Left ventricle myocardium superior (tissue), 1 donor: ENCODE measurements at places on chromosomes 5 and 9. TPM values are rescaled to one million over a fixed set of nuclear protein-coding genes. Genes with fewer than 3 reads are reported as not detected.

Gene MARCHF3
- total RNA-seq = 25.0 TPM

- no peak for DNase-seq
These were observed 21.8 kb downstream of the STK10 start for GRCh38 chr5:172166030-172166826.

- DNase-seq = no peak
These were observed 11.3 kb downstream of the SMARCA2 start for GRCh38 chr9:2026220-2026997.

DNA sequence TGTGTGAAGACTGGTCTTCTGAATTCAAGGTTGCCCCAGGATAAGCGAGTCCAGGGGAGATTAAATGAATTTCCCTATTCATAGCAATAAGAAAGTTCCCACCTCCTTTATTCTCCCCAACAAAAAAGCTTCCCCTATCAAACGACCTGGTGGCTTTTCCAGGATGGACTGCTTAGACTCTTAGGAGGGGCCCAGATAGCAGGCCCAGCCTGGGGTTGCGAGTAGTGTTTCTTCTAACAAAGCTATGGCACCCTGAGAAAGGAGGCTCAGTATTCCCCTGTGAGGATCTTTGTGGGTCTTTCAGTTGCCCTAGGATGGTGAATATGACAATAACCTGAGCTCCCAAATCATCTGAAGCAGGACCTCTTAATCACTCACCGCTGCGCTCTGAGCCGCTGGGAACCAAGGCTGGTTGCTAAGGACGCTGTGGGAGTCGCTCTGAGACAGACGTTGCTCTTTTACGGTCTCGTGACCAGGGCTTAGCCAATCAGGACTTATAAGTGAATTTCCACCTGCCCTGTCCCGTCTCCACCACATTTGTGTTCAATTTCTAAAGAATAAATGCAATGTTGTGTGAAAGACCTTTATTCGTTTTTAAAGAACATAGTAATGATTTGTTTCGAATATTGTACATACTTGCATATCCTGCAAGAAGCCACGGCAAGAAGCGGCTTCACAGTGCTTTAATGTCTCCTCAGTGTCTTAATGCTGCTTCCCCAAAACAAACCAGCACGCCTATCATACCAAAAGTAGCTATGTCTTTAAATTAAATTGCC, at the start of gene TMEM232:
TMEM232 (minus strand) TSS at position 423 of the 776 bp plus-strand sequence. CDS start 59,319 bp downstream, outside the sequence.
- peak; percentile 69 for DNase-seq

GRCh38 chr5:73962801-73963425, 336.9 kb downstream of the ARHGEF28 start:
- no peak for DNase-seq

- DNase-seq = no peak
These were observed 110.8 kb downstream of the LHX2 start for GRCh38 chr9:124122321-124122720.

- DNase-seq = peak; percentile 74
These were observed 482 bp downstream of the CD14 start for GRCh38 chr5:140632366-140633020.

DNA sequence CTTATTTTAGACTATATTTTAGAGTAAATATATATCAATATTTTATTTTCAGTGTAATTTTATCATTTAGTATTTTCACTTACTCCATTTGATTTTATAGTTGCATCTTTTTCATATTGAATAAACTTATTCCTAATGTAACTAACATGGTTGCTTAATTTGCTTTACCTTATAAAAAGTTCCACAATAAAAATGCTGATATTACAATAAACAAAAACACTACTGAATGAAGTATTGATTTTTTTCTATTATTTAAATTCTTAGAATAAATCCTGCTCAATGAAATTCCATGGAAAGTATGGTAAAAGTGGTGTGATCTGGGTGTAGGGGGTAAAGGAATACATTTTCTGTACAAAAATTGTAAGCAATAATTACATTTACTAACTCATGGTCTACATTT, 2074.9 kb upstream of the C9orf72 start:
- no peak for DNase-seq
